ENCODE measurements at places on chromosomes 16 and 17. TPM values are rescaled to one million over a fixed set of nuclear protein-coding genes. Genes with fewer than 3 reads are reported as not detected.

- no peaks in the 10 kb centered on the region for H3K36me3 ChIP-seq
- no peak overlapping the region for H3K27ac ChIP-seq
- DNase-seq: no peak
- H3K4me3 ChIP-seq: no peak overlapping the region
- H3K4me1 ChIP-seq: no peaks in the 10 kb centered on the region
- H3K27me3 ChIP-seq: no peaks in the 10 kb centered on the region
Measured at GRCh38 chr16:82995924-82996441, 369.2 kb downstream of the CDH13 start.

DNA sequence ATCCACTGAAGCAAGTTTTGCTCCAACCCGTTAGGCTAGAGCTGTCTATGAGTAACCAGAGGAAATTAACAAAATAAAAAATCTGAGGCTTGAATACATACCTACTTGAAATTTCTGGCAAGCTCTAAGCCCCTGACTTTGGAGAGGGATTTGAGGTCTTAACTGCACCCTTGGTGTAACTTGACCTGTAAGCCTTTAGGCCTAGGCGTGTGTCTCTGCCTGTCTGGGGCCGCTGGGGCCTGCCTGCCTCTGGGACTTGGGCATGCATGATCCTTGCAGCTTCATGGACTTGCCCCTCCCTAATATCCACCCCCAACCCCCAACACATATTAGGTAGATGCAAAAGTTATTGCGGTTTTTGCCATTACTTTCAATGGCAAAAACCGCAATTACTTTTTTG lies 3.7 kb upstream of the CDC42EP4 start:
- H3K27ac ChIP-seq: no peak overlapping the region
- no peaks in the 10 kb centered on the region for H3K36me3 ChIP-seq
- DNase-seq: no peak
- H3K27me3 ChIP-seq: no peaks in the 10 kb centered on the region
- H3K4me1 ChIP-seq: peaks cover 6% of the 10 kb centered on the region

NACA2 gene
- total RNA-seq: not detected

ALOX15B gene
- 177 TPM for total RNA-seq

DNA sequence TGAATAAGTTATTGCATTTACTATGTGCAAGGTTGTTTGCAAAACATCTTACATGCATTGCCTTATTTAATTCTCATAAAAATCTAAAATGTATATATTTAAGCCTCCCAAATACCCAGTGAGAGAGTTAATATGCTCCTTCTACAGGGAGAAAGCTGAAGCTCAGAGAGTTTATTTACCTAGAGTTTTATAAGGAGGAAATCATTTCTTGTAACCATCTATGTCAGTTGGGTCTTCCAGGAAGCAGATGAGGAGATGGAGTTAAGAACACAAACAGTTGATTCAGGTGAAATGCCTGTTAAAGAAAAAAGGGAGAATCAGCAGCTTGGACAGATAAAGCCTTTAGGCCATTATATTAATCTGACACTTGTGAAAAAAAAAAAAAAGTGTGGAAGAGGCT lies 62.6 kb upstream of the DHX40 start:
- H3K4me3 ChIP-seq: no peak overlapping the region
- H3K27me3 ChIP-seq: no peaks in the 10 kb centered on the region
- no peaks in the 10 kb centered on the region for H3K4me1 ChIP-seq

TOX3 gene
- 2.2 TPM for total RNA-seq

DNA sequence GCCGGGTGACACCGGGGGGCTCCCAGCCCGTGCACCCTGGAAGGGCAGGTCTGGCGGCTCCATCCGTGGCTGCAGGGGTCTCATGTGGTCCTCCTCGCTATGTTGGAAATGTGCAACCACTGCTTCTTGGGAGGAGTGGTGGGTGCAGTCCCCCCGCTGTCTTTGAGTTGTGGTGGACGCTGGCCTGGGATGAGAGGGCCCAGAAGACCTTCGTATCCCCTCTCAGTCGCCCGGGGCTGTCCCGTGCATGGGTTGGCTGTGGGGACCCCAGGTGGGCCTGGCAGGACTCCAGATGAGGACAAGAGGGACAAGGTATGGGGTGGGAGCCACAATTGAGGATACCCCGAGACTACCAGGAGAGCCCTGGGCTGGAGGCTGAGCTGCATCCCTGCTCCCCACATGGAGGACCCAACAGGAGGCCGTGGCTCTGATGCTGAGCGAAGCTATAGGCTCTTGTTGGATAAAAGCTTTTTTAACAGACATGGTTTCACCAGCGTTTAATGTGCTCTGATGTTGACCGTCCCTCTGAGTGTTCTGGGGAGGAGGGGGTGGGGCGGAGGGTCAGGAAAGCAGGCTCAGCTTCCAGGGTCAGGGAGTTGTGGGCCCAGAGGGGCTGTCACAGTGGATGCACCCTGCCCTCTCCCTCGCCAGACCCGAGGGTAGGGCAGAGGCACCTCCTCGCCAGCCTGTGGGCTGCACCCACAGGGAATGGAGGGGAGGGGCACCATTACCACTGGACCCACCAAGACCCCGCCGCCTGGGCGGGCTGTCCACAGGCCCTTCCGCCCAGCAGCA lies 5.4 kb downstream of the SPATA2L start:
- peaks cover 16% of the 10 kb centered on the region for H3K4me1 ChIP-seq
- no peak overlapping the region for H3K27ac ChIP-seq
- H3K36me3 ChIP-seq: peaks cover 5% of the 10 kb centered on the region
- no peaks in the 10 kb centered on the region for H3K27me3 ChIP-seq
- H3K4me3 ChIP-seq: no peak overlapping the region

All from upper lobe of left lung (tissue), 6 donors.